Inflammatory macrophage (primary cell): ENCODE measurements at places on chromosomes 12 and 14.

GRCh38 chr14:20578325-20578724 is 9.5 kb downstream of the RNASE11 start:
- DNase-seq = no peak

DNA sequence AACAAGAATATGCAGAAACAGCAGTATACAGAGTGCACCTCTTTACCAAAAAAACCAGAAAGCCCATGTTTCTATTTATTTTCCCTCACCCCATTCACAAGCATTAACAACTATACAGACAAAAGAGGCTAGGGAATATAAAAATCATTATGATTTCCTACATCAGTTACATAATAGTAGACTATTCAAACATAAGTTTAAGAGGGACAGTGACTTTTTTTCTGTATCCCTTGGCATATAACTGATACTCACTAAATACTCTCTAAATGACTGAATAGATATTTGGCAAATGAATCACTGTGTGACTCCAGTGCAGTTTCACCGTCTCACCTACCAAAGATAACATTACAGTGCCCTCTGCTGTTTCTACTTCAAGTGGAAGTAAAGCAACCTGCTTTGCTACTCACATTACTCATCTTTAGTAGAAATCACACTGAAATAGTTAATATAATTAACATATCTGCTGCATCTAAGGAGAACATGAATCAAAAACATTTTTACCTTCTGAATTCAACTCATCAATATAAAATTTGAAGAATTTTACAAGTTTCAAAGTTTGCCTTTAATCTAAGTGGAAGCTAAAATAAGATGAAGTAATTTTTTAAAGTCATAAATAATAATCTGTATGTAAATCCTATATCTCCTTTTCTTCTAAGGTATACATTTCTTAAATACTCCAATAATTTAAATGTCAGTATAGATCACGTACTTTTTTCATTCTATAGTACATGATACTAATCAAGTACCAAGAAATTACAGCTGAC is 103.8 kb downstream of the OSBPL8 start:
- peak; percentile 23 for DNase-seq

GRCh38 chr14:104108570-104109541 is 23.4 kb downstream of the ASPG start:
- no peak for DNase-seq

GRCh38 chr14:56810836-56811592 is 735 bp upstream of the OTX2 start:
- no peak for DNase-seq

GRCh38 chr14:92692822-92693226 is 55.6 kb downstream of the LGMN start:
- peak; percentile 56 for DNase-seq

GRCh38 chr14:90867501-90867900 is 51.3 kb upstream of the TTC7B start:
- no peak for DNase-seq

GRCh38 chr12:4252601-4253000 is 21.0 kb upstream of the CCND2 start:
- DNase-seq = no peak
